Activated T-helper 1 cell treated with anti-CD3 and anti-CD28 coated beads, Interleukin-2, amount 50 U/mL, for 16 hours (primary cell): ENCODE measurements at places on chromosomes 4 and X.

DNA sequence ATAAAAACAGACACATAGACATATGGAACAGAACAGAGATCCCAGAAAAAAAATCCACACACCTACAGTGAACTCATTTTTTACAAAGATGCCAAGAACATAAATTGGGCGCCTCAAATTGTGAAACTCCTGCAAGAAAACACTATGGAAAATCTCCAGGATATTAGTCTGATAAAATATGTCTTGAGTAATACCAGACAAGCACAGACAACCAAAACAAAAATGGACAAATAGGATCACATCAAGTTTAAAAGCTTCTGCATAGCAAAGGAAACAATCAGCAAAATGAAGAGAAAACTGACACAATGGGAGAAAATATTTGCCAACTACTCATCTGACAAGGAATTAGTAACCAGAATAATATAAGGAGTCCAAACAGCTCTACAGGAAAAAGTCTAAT is 337.3 kb upstream of the DIPK2B start:
- DNase-seq: no peak

DNA sequence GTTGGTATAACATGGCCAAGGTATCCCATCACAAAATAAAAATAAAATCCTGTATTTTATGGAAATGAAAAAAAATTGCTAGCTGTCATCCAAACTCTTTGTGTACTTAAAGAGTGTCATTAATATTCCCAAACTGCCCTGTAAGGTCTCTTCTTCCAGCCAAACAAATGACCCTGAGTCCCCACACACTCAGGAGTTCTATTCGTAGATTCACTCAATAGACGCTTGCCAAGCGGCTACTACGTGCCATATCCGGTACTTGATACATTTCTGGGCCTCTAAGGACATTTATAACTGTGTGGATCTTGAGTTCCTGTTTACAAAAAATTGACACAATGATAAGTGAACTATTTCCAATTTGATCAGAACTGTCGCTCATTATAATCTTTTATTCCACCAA is 245.1 kb downstream of the SCFD2 start:
- DNase-seq: no peak

DNA sequence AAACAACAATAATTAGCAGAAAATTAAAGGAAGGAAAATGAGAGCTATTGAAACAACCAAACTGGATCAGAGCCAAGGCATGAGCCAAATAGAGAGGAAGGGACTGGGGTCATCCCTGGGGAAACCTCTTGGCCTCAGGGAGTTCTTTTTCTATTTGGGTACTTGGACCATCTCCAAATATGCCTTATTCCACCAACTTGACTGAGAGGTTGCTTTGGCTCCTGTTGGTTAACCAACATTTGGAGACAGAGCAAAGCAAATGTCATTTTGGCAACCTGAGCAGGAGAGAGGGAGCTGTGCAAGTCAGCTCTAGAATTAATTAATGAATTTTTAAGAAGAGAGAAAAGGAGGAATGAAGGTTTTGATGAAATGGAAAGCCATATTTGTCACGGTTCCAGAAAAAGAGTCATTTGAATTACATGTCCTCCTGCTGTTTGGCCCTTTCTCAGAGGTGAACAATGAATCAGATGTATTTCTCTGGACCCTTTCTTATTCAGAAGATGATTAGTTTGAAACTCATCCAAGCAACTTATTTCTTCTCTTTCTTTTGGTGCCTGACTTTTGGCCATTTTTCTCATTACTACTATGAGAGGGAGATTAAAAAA is 119.1 kb downstream of the CNKSR2 start:
- DNase-seq: no peak

DNA sequence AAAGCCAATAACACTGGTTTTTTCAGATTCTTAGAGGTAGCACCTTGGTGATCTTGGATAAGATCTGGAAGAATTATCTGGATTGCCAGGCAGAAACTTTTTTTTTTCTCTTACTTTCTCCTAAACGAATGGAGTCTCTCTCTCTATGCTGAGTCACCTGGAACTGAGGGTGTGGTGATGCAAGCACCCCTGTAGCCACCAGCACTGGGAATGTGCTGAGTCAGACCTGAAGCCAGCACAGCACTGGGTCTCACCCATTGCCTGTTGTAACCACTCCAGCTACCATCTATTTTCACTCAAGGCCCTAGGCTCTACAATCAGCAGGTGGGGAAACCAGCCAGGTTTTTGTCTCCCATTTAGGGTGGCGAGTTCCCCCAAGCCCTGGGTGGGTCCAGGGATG is 923.8 kb downstream of the RAPGEF2 start:
- no peak for DNase-seq

DNA sequence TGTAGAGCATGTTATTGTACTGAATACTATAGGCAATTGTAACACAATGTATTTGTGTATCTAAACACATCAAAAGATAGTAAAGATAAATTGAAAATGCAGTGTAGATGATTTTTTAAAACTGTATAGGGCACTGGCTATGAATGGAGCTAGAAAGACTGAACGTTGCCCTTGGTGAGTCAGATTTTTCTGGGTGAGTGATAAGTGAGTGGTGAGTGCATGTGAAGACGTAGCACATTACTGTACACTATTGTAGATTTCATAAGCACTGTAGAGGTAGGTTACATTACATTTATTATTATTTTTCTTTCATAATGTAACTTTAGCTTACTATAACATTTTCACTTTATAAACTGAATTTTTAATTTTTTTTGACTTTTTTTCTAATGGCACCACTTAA is 1491.6 kb downstream of the TECRL start:
- no peak for DNase-seq

- no peak for DNase-seq
These were observed 68.5 kb downstream of the CEP44 start for GRCh38 chr4:174352061-174352819.

DNA sequence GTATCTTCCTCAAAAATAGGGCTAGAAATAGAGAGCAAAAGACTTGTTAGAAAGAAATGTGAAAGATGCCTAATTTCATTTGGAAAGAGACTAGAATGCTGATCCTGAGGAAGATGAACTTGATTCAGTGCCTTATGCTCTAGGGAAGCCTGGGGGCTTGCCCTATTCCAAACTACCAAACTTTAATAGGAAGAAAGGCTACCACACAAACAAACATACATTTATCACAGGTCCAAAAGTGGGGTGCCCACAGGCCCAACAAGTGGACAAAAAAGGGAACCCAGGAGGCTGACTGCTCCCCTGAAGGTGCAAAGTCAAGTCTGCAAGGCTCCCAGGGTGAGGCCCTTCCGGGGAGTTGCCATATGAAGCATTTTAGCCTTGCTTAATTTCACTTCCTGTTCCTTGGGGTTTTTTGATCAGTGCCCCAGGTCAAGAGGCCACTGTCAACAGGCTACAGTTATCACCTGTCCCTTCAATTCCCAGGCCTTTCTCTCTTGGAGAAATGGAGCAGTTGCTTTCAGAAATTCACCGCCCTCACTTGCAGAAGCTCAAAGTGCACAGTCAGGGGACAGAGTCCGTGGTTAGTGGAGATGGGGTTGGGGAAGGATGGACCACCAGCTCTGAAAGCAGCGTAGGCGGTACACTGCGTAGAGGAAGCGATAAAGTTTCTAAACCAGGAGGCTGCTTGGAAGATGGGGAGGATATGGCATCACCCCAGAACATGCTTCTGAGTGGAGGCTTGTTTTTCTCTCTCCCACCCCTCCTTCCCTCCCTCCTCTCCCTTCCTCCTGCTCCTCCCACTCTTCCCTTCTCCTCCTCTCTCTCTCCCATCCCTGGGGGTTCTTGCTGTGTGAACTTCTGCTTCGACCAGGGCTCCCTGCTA is 36.4 kb downstream of the TMEM154 start:
- no peak for DNase-seq

DNA sequence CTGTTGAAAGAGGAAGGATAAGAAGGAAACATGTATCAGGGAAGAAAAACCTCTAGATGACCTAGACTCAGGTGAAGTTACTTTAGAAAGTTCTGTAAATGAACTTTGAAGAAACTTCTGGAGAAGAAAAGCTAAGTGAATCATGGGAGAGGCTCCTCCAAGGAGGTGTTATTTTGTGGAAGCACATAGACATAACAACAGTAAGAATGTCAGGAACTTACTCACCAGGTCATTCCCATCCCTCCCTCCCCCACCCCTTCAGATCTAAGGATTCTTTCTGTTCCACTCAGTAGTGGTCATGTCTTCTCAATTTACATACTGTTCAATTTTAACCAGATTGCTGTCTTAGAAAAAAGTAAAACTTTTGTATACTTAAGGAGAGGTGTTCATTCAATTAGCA is 310.5 kb upstream of the DDX53 start:
- DNase-seq: no peak

- peak; percentile 36 for DNase-seq
These were observed 193.0 kb downstream of the GPC3 start for GRCh38 chrX:133792198-133792953.

GRCh38 chrX:136210806-136211205 is 40.4 kb downstream of the MAP7D3 start:
- DNase-seq: no peak

- DNase-seq: no peak
These were observed 110.3 kb upstream of the PTPN13 start for GRCh38 chr4:86483773-86484172.

GRCh38 chrX:27598312-27598711 is 8.2 kb downstream of the DCAF8L2 start:
- no peak for DNase-seq

GRCh38 chr4:138076561-138076960 is 165.6 kb downstream of the SLC7A11 start:
- DNase-seq: no peak

DNA sequence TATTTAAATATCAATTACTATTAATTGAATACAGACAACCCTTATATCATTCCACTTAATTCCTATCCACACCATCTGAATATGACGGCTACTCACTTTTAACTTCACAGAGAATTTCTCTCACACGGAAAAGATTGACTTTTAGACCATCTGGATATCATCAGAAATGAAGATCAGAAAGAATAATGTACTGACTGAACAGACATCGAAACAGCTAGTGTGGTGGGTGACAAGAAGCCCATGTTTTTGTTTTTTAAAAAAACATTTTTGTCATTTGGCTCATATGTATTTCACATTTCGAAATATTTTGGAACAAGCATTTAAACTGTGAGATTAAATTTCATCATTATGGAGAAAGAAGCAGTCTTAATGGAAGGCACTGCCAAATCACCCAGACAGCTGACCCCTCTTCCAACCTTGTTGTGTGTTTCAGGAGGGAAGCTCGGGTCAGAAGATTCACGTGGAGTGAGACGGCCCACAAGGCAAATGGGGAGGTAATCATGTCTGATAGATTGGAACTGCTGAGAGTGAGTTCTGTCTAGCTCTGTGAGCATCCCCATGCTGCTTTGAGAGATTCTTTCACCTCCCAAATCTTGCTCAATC is 204.2 kb upstream of the RASGEF1B start:
- no peak for DNase-seq

- no peak for DNase-seq
These were observed 24.8 kb upstream of the ADRA2C start for GRCh38 chr4:3741217-3742011.

DNA sequence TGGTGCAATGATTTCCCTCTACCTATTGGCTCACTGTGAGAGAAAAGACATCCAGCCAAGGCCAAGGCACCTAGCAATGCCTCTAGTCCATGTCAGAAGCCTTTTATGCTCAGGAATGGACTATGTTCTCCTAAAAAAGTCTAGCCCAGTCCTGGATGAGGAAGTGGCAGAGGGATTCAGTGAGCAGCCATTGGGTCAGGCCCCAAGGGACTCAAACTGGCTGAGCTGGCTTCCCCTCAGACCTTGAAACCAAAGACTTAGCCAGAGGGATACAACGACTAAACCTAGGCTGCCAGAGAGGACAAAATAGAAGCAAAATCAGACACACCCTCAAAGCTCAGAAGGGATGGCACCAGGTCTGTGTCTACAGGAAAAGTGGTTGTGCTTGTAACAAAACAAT is 49.1 kb downstream of the ARHGEF9 start:
- DNase-seq: no peak

DNA sequence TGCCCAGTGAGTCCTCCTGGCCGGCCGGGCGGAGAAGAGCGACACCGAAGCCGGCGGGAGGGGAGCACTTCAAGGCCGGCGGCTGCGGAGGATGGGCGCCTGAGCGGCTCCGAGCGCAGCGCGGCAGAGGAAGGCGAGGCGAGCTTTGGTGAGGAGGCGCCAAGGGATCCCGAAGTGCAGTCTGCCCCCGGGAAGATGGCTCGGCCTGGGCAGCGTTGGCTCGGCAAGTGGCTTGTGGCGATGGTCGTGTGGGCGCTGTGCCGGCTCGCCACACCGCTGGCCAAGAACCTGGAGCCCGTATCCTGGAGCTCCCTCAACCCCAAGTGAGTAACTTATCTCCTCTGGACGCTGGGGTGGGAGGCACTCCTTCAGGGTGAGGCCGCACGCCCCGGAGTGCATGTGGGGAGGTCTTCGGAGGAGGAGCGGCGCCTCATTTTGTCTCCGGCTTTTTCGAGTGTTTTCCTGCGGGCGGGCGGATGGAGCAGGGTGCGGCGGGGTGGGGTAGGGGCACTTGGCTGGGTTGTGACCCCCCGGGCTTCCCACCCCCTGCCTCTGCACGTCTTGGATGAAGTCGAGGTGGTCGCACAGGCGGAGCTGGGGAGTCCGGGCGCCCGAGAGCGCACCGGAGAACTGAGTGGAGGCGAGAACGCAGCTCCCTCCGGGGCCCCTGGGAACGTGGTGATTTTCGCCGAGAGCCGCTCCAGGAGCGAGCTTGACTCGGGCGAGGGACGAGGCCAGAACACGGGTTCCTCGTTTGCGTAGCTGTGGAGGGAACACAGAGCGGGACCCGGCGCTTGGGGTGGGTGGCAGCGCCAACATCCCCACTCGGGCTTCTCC is 979 bp downstream of the EFNB1 start:
- no peak for DNase-seq

- DNase-seq: no peak
These were observed 49.7 kb upstream of the GAB1 start for GRCh38 chr4:143286701-143287571.

GRCh38 chrX:125846271-125846670 is 319.8 kb downstream of the DCAF12L2 start:
- DNase-seq: no peak

DNA sequence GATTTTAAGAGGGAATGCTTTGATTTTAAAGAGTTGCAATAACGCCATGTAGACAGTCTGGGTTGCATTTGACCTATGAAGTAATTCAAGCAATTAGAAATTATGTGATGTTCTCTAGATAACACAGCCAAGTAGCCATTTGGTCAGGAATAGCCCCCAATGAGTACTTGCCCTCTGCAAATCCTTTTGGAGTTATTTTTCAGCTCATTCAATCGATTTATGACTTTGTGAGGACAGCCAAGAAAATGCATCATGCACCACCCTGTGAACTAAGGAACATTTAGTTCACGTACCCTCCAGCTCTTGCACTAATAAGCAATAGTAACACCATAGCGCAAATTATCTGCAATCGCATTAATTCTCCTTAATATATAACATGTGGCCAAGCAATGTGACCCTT is 552.6 kb upstream of the INTU start:
- no peak for DNase-seq

GRCh38 chrX:84339507-84340364 is 151.7 kb upstream of the RPS6KA6 start:
- no peak for DNase-seq

DNA sequence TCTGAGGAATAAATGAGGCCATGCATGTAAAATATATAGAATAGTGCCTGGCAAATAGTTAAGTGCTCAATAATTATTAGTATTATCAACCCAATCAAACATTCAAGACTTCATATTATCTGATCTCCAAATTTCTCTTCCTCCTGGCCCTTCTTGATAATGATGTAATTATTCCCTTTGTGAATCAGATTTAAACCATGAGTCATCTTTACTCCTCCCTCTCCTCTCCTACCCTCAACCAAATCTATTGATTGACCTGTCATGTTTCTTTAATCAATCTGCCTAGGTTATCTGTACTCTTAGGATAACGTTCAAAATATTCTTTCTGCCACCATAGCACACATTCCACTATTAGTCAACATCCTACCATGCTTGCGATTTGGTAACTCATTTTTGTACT is 129.8 kb upstream of the NAP1L5 start:
- no peak for DNase-seq
